Renal cortex interstitium (tissue), 15 donors: ENCODE measurements at places on chromosomes 16 and 17.

DNA sequence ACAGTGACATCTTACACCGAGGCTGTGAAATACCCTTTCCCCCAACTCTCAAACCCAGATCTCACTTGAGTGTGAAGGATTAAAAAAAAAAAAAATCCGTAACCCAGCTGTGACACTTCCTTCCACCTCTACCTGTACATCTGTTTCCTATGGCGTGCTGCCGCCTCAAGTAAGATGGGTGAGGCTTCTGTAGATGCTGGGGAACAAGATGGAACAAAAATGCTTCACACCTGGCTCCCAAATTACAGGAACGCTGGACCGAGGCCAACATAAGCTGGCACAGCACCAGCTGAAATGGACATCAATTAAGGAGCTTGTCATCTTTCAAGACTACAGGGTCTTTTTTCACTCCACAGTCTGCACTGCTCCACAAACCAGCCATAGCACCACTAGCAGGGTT, 95.9 kb downstream of the HIC1 start:
- no peak for DNase-seq

DNA sequence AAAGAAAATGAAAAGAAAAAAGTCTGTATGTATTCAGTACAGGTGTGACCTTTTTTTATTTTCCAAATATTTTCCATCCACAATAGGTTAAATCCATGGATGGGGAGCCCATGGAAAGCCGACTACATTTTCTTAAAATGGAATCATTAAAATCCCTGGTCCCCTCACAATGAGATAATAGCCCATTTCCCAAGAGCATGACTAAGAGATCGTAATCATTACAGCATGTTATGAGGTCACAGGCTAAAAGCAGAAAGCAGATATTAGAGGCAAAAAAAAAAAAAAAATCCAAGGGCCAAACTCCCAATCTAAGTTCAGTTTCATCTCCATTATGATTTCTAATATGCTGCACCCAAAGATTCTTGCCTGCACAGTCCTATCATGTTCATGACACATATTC, 44.7 kb downstream of the CYTH1 start:
- DNase-seq, result no peak

DNA sequence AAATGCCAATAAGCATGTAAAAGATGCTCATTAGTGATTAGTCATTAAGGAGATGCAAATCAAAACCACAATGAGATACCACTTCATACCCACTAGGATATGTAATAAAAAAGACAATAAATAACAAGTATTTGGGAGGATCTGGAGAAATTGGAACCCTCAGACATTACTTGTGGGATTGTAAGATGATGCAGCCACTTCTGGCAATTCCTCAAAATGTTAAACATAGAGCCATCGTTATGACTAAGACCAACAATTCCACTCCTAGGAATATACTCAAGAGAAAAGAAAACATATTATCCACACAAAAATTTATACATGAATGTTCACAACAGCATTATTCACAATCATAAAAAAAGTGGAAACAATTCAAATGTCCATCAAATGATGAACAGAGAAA, 336.2 kb upstream of the PMFBP1 start:
- DNase-seq, result no peak

GRCh38 chr16:88999457-89000206, 22.6 kb upstream of the CBFA2T3 start:
- DNase-seq, result no peak

GRCh38 chr16:87924811-87925670, 11.3 kb downstream of the CA5A start:
- peak; percentile 55 for DNase-seq

DNA sequence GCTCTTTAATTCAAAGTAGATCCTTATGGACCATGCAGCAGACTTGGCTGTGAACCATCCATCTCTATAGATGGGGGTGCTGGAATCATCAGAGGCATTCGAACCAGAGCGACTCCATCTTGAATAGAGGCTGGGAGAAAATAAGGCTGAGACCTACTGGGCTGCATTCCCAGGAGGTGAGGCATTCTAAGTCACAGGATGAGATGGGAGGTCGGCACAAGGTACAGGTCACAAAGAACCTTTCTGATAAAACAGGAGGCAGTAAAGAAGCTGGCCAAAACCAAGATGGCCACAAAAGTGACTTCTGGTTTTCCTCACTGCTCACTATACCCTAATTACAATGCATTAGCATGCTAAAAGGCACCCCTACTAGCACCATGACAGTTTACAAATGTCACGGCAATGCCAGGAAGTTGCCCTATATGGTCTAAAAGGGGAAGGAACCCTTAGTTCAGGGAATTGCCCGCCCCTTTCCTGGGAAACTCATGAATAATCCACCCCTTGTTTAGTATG, 89.2 kb upstream of the BRD7 start:
- no peak for DNase-seq

DNA sequence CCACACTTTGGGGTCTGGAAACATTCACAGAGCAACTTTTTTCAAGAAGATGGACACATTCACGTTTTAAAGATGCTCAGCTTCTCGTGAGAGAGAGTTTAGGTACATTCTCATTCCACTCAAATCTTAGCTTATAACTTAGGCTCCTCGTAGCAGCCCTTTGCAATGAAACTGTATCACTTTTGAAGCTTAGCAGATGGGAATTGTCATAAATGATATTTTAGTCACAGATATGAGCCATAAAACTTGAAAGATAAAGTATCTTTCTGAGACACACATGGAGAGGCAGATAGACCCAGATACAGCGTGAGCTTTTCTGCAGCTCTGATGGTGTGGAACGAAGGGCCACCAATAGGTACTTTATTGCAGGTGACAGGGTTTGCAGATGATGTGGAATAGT, 41.1 kb downstream of the RBFOX1 start:
- DNase-seq, result no peak

DNA sequence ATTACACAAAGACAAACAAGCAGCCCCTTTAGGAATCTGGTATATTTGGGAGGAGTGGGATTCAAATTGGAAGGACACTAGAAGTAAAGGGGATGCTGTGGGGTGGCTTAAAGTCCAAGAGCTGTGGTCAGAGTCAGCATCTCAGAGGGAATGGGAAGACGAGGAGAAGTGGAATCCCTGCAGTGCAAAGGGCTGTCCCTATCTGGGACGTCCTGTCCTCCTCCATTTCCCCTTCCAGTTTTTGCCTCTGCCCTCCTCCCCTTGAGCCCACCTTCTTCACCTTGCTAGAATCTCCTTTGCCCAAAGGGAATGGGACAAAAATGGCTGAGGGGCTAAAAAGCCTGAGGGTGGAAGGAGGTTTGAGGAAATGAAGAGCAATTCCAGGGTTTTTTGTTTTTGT, 4.2 kb upstream of the PLXDC1 start:
- no peak for DNase-seq

DNA sequence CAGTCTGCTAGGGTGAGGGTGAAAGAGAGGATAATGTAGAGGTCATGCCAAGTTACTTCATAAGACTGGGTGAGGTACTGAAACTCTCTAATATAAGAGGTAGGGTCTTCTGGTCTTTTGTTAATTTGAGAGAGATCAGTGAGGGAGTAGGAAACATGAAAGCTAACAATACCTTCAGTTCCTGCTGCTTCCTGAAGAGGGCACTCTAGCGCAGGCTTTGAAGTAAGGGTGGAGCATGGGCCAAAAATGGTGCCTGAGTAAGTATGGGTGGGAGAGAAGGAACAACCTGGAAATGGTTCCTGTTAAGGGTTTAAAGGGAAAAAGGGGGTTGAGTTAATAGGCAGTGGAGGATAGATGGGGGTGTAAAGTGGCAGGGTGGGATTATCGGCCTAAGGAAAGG, 2449.5 kb downstream of the TP53TG3F start:
- no peak for DNase-seq

GRCh38 chr17:58960068-58960467, 146.6 kb downstream of the TRIM37 start:
- DNase-seq, result no peak

DNA sequence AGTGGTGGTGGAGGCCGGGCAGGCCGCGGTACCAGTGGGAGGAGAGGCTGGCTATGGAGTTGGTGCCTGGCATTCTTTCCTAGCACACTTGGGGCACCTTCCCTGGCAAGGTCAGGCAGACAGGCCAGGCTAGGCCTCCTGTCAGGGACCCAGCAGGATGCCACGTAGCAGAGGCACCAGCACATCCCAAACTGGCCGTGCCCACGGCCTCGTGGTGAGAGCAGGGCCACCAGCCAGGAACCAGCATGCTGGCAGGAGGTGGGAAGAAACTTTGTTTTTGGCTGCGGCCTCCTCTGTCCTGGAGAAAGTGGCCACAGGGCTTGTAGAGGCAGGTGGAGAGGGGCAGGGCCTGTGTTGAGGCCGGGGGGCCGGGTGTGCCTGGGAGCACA, 57.6 kb upstream of the CBFA2T3 start:
- DNase-seq, result no peak

DNA sequence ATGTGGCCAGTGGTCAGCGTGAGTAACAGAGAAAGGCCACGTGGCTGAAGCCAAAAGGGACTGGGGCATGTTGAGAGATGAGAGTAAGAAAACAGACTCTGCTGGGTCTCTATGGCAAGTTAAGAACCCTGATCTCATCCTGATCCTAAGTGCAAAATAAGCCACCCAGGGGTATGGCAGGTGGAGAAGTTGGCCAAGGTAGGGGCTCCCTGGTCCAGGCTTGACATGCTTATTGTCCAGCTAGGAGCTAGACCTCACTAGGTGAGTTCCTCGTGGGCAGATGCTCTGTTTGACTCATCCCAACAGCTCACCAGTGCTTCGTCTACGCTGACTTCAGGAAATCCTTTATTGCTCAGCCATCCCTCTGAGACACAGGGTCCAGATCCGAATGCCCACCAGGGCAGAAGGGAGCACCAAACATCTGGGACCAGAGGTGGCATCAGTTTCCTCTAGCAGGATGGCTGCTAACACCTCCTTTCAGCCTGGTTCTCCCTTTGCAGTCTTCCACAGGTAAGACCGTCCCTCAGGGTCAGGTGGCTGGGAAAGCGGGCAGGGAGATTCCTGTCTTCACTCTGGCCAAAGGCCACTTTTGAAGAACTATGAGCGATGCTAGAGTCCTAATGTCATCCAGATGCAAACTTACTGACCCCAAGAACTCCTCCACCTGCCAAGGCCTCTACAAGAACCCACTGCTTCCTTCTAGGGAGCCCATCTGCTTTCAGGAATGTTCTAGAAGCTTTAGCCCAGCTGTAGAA, 99.5 kb downstream of the CDYL2 start:
- no peak for DNase-seq

GRCh38 chr17:61317779-61318178, 81.9 kb upstream of the TBX2 start:
- DNase-seq, result no peak
